ENCODE measurements at places on chromosomes 3 and 15.
A peak's percentile ranks its signal among the peaks of the same experiment; 100 is the strongest.

- no peak for DNase-seq
These were observed 193.8 kb downstream of the BCHE start for GRCh38 chr3:165643425-165643824.

GRCh38 chr15:69553686-69554085 is 101.1 kb downstream of the RPLP1 start:
- no peak for DNase-seq

GRCh38 chr3:24018784-24019570 is 73.9 kb downstream of the NR1D2 start:
- DNase-seq: no peak

DNA sequence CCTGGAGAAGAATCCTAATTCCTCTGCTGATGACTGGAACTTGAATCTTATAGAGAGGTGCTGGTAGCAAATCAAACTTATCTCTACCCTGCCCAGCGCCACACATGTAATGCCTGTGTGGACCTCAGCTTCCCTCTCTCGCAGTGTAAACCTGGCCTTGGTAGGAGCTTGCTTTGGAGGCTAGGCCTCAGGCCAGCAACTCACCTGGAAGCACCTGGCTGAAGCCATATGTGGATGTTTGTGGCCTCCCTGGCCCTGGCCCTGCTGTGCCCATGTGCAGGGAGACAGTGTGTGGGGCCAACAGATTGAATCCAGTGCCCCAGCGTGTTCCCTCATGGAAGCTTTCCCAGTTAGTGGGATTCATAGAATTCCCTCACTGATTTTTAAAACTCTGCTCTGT is 8.4 kb downstream of the TTC21A start:
- DNase-seq: no peak

GRCh38 chr3:184156522-184156955 is 1.4 kb downstream of the DVL3 start:
- peak; percentile 71 for DNase-seq

- no peak for DNase-seq
These were observed 44.0 kb downstream of the RHCG start for GRCh38 chr15:89452330-89452836.

DNA sequence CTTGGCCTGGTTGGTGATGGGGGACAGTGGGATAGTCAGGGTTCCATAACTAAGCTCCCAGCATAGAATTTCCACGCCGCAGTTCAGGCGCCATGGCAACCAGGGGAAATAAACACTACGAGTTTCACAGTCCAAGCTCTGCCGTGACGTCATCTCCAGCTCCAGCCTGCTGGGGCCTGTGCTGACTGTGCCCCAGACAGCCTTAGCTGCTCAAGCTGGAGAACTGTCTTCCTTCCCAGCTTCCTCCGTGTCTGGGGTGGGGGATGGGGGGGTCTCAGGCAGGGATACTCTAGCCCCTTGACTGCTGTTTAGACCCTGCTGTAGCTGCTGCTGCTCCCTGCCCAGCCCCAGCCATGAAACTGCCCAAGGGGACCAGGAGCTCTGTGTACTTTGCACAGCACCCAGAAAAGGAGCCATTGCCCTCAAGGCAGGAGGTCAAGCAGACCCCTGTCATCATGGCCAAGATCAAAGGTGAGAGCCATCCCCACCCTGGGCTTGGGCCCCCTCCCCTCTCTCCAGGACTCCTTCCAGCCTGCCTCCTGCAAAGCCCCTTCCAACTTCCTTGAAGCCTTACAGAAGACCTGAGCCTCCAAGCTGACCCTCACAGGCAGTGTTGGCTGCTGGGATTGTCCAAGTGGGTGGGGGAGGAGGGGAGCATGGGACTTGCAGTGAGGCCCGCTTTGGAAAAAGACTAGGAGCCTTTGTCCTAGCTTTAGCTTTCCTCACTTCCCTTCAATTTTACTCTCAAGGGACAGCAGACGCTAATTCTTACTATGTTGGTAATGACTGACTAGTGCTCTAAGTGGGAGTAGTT is 11.4 kb upstream of the CSPG4 start:
- peak; percentile 82 for DNase-seq

- DNase-seq: no peak
These were observed 154.4 kb upstream of the RARB start for GRCh38 chr3:25273582-25274171.

DNA sequence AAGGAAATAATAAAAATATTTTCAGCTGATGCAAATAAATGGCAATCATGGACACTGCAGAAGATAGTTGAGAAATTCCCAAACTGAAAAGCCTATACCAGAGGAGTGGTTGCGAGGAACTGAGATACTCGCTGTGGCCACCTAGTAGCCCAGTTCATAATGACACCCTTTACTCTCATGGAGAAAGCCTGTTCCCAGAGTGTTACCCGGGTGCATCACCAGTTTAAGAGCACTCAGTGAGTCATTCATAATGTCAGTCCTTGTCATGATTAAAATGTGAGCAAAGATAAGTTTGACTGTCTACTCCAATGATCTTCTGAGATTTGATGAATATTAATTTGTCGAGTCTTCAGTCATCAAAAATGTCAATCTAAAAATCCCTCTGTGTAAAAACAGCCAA is 138.4 kb upstream of the LRRC3B start:
- DNase-seq: peak; percentile 17

GRCh38 chr3:42524751-42525150 is 22.3 kb downstream of the VIPR1 start:
- no peak for DNase-seq

GRCh38 chr3:121757812-121758545 is 8.4 kb upstream of the GOLGB1 start:
- DNase-seq: no peak

- DNase-seq: no peak
These were observed 38.4 kb upstream of the FURIN start for GRCh38 chr15:90829942-90830440.

GRCh38 chr3:192249516-192249915 is 477.8 kb downstream of the FGF12 start:
- DNase-seq: no peak

DNA sequence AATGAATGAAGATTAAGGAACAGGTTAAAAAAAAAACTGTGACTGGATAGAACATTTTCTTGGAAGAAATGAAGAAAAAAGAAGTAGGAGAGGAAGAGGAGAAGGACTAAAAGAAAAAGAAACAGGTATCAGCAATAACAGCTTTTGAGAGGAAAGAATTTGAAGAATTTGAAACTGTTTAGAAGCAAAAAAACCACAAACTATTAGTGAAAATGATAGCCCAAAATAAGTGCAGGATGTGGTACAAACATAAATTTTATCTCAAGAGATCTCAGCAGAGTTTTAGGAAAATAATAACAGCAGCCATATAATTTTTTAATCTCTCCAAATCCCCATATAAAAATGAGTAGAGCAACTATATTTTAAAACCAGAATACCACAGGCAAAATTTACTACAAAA is 8.8 kb upstream of the A4GNT start:
- no peak for DNase-seq

DNA sequence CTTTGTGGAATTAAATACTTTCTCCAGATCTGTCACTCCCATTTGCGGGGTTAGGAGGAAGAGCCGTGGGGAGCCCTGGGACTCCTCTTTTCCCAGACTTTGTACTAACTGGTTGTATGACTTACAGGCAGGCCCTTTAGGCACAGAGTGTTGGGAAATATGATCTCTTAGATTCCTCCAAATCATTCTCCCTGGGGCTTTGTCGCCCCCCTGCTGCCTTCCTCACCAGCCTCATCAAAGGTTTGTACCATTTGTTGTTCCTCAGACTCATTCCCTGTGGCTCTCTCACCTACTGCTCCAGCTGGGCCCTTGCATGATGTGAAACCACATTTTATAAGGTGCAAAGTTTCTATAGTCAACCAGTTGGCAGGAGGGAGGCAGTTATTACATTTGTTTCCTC is 56.4 kb downstream of the CRYGS start:
- peak; percentile 64 for DNase-seq

- no peak for DNase-seq
These were observed 17.8 kb downstream of the ZIC1 start for GRCh38 chr3:147426931-147427330.

DNA sequence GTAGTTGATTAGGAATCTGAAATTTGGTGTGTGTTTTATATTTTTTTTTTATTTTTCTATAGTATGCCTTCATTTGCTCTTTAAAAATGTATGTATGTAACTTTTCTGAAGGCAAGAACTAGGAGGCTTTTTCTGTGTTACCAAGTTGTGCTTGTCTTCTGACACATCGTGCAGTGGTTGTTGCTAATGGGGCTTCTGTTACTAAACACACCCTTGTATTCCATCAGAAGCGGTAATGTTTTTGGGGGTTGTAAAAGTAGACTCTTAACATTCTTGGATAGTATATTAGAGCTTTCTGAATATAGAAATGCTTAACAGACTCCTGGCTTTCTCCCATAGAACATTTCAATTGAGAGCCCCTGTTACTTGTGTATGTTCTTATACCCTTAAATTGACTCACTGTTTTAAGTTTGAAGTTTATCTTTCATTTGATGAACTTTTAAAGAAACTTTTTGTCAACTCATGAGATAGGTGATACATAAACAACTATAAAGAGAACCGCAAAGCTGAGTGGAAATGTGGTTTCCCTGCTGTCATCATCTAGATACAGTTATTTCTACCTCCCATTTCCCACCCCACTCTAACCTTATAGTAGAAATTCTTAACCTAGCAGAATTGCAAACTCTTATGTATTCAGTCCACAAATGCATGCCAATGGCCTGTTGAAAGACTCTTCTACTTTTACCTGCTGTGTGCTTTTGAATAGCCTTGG is 2.5 kb downstream of the TIPARP start:
- no peak for DNase-seq

DNA sequence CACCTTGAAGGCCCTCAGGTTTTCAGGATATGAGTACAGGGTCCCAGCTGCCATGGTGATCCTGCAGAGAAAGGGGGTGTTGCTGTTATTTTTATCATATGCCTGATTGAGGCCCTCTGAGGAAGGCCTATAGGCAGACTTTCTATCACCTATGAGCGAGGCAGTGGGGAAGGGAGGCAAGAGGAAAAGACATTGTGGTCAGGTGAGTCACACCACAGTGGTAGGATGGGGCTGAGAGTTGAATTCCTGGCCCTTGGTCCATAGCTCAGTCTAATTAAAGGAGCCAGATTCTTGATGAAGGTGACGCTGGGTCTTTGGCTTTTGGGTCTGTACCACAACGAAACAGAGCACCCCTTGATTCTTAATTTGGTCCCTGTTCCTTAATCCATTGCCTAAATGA is 72.7 kb downstream of the ZNF621 start:
- DNase-seq: no peak

DNA sequence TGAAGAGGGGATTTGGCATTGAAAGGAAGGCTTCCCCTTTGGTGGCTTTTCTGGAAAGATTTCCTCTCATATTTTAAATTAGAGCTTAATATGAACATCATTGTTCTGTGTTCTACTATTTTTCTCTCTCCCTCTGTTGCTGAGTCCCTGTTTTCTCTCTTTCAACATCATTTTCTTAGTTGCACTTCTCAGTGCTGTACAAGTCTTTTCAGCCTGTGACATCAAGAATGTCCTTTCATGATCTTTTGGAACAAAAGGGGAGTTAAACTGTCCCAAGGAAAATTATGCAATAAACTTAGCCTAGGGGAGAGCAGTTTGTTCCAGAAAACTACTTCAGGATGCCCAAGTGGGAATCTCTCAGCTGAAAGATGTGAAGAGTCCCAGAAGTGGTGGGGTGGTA is 325.1 kb downstream of the IL20RB start:
- DNase-seq: no peak

GRCh38 chr3:154152741-154153140 is 31.6 kb downstream of the ARHGEF26 start:
- DNase-seq: no peak

DNA sequence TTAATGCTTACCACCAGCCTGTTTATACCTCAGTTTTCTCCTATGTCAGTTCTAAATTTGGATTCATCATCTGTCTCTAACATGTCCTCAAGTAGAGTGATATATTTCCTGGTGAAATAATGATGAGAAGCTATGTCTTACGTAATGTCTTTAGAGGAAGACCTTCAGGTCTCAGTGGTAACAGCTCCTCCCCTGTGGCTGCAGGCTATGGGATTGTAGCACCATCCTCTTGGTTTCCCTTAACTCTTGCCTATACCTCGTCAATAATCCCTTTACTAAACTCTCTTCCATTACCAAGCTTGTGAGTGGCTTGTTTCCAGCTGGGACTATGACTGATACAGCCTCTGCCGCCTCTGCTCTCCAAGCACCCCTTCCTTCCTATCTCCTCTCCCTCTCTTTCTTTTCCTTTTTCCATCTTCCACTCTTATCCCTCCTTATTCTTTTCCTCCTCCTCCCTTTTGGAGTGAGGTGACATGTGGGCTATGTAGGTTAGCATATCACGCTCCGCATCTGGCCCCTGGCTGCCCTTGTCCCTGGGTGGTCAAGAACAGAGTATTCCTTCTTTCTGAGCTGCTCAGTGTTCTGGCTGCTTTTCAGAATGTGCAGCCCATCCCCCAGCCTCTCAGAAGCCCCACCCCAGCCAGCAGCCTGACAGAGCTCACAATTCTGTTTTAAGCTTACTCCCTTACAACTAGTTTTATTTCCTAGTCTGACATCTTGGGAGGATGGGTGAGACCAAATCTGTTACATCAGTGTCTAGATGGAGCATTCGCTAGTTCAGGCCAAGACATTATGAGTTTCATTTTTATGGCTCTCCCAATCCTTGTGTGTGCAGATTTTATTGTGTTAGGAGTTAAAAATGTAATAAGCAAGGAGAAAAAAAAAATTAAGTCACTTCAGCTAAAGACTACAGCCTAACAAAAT is 75.0 kb upstream of the RNU6-1 start:
- peak; percentile 84 for DNase-seq
